ENCODE measurements at places on chromosomes 1 and 21.

DNA sequence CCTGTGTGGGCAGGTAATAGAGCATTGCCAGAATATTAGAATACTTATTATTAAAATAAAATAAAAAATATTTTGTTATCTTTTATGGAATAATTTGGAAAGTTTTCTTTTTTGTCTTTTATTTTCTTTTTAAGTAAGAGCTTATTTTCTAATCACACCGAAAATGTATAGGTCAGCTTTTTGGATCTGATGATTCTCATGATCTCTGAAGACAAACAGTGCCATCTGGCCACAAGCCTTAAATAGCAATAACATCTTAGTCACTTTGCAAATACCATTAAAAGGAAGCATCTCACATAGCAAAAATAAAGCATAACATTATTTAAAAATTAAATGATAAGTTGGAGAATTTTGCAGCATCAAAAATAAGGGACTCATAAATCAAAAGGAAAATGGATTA lies 213.8 kb downstream of the PLA2G4A start:
- no peak for DNase-seq

GRCh38 chr1:70072231-70072751 lies 133.1 kb downstream of the LRRC40 start:
- DNase-seq, result no peak

DNA sequence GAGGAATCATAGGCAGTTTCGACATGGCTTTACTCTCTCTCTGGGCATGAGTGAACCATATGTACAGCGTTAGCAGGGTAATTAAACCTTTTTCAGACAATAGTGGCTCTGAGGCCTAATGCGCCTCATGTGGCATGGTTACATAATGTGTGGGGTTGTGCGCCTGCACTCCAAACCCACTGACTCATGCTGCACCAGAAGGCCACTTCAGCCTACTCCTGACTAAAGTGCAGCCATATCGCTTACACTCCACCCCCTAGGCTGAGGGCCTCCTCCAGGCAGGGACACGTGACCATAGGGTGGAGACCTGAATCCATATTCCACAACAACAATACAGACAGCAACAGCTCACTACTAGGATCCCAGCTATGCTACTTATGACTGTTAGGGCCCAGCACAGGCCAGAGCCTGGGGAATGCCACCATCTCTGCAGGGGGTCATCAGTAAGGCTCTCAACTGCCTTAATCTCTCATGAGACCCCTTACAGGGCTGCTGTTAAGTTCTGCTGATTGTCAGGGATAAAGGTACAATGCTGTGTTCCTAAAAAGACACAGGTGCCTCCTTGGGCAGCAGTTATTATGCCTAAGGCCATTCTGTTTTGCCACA lies 13.4 kb upstream of the ODF2L start:
- no peak for DNase-seq

GRCh38 chr1:89863165-89863830 lies 42.5 kb downstream of the LRRC8D start:
- DNase-seq, result no peak

DNA sequence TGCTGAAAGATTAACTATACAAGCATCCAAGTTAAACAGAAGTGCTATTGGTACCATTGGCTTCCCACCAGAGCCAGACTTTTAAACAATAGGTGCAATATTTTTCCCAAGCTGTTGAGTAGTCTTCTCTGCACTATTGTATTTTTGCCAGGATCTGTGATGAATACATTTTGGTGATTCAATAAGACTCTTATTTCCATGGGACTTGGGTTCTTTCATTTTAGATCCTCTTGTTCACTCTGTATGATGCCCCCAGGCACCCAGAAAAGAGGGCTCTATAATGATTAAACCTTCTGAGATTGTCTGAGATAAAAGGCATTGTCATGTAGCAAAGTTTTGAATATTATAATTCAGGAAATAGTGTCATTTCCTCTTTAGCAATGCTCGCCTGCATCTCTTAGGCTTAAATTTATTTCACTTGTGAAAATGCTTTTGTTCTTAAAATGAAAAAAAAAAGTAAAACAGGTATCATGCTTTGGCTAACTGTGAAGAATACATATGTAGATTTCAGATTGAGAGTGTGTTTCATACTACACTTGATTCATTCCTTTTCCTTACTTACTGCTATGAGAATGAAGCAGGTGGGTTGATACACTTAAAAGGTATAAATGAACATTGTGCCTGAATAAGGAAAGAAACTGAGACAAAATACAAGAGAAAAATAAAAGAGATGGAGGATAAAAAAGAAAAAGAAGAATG lies 275.0 kb downstream of the HMCN1 start:
- no peak for DNase-seq

DNA sequence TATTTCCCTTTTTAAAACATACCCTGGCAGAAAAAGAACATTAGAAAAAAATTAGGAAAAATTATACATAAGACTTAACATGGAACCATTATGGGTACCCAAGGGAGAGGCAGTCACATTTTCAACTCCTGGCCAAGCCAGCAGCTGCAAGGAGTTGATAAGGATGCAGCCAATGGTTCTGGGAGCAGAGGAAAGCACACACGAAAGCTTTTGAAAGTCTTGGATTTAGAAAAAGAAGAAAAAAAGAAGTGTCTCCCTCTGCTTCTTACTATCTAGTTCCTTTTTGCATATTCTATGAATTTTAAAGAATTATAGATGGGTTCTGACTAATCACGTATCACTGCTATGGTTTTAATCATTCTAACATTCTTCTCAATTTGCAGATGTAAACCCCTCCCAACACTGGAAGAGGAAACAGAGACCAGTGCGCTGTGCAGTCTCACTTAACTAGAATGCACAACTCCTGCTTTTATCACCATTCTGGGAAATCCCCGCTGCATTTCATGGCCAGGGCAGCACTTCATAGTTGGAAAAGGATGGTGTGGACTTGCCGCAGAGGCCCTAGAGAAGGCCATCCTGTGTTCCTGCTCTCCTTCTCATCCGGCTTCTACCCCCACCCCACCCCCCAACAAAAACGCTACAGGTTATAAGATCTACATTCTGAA lies 2.7 kb upstream of the CD58 start:
- DNase-seq, result no peak

- DNase-seq, result no peak
Measured at GRCh38 chr1:167373398-167373797, 144.9 kb downstream of the CD247 start.

DNA sequence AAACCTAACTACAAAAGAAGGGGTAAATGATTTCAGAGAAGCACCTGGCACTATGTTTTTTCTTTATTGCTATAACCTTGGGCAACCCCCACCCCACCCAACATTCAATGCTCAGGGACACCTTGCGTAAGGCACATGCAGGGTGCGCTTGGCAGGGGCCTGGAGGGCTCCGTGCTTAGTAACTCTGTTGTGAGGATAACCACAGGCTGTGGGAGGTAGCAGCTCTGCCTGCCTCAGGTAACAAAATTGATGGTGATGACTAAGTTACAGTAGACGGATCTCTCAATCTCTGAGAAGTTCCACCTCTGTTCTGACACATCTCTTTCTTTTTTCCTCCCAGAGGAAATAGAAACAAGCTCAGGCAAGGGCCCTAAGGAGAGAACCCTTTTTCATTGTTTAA lies 8.7 kb upstream of the CCN1 start:
- DNase-seq, result no peak

GRCh38 chr1:119815361-119815760 lies 4.1 kb upstream of the REG4 start:
- DNase-seq, result no peak

GRCh38 chr21:29372063-29372802 lies 73.5 kb downstream of the BACH1 start:
- DNase-seq, result peak; percentile 56

GRCh38 chr1:160437432-160438316 lies 37.3 kb downstream of the VANGL2 start:
- no peak for DNase-seq

GRCh38 chr1:161196521-161197451 lies 2.1 kb downstream of the ADAMTS4 start:
- DNase-seq, result no peak

- DNase-seq, result no peak
Measured at GRCh38 chr1:29523576-29523975, 287.3 kb downstream of the PTPRU start.

- DNase-seq, result no peak
Measured at GRCh38 chr1:118927427-118928187, 60.5 kb downstream of the TBX15 start.

DNA sequence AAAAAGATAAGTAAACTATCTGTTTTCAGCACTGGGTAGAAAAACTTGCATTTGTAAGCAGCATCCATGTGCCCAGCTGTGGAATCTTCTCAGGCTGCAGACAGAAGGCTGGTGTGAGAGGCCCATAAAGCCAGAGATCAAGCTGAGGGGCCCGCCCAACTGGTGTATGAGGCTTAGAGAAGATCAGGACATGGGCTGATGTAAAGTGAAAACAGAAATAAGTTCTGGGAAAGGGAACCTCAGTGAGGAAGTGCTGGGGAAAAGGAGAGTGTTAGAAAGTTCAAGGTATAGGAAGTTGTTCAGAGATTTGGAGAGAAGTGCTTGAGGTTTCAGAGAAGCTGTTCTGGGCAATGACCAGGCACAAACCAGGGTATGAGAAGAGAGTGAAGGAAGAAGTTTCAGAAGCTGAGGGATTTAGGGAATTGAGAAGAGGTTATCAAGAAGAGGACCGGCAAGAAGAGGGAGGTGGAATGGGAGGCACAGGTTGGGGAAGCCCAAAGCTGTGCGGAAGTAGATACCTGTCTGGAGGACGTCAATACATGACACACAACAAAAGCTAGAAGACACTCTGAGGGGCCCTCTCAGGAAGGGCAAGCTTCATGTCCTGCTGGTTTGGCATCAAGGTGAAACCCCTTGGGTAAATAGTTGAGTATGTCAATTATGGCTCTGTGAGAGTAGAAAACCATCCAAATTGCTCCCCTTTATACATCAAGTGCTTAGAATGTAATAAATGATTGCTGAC lies 2.7 kb upstream of the CD5L start:
- DNase-seq, result no peak

DNA sequence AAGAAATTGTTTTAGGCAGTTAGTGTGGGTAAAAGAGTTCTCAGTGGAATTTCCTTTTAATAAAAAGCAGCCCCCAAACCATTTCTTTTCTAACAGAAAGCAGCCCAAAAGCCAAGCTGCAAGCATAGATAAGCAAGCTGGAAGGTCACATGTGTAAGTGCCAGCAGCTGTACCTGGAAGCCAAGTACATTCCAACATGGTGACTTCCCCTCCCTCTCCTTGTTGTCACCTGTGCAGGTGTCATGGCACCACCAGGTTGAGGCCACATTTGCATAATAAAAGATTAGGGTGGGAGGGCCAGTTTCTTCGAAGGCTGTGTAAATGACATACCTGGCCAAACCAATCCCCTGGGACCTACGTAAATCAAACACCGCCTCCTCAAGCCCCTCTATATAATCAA lies 240.3 kb upstream of the RAB4A start:
- no peak for DNase-seq

- no peak for DNase-seq
Measured at GRCh38 chr1:228163007-228163753, 2.4 kb upstream of the IBA57 start.

DNA sequence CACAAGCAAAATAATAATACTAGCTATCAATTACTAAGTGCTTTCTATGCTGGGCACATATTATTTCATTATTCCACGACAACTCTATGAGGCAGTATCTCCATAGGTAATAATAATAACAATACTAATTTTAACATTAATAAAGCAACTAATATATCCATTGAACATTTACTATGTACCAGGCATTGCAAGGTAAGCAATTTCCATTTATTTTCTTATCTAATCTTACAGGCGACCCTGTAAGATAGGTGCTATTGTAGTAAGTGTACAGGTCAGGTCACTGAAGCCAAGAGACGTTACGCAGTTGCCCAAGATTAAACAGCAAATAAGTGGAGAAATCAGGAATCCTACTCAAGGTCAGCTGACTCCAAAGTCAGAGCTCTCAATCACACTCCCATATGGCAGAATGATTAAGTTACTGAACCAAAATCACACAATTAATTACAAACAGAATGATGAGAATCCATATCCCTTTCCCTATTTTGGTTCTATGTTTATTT lies 198.4 kb downstream of the SLC45A1 start:
- no peak for DNase-seq

DNA sequence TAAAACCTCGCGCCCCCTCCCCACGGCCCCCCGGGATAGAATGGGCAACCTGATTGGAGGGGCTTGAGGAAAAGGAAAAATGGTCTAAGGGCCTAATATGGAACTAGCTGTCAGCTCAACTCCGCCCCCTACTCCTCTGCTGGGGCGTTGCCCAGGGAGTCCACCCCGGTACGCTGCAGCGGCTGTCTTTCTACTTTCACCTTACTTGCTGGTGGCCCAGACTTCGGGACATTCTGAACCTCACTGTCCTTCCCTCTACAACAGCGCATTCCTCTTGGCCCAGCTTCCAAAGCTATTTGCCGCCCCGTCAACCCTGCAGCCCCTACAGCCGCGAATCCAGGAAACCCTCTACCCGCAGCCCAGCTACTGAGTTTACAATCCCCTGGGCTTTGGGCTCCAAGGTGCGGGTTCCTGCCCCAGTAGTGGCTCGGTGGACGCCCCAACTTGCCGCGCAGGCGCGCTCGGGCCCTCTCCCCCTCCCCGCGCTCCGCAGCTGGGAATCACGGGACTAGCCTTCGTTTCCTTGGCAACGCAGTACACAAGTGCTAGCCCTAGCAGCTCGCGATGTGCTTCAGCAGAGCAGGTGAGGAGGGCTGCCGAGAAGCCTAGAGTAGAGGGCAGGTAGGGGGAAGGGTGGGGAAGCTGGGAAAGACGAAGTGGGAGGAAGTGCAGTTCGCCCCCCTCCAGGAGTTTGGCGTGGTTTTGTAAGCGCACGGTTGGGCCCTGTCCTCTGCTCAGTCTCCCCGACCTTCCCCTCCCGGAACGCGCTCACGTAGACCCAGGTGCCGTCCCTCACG lies 55.6 kb downstream of the CHIA start:
- peak; percentile 77 for DNase-seq

- DNase-seq, result no peak
Measured at GRCh38 chr1:98292994-98293393, 368.5 kb upstream of the SNX7 start.

- DNase-seq, result no peak
Measured at GRCh38 chr1:85615586-85616363, 35.2 kb downstream of the CCN1 start.

- DNase-seq, result no peak
Measured at GRCh38 chr1:209363112-209363511, 220.4 kb upstream of the CAMK1G start.

DNA sequence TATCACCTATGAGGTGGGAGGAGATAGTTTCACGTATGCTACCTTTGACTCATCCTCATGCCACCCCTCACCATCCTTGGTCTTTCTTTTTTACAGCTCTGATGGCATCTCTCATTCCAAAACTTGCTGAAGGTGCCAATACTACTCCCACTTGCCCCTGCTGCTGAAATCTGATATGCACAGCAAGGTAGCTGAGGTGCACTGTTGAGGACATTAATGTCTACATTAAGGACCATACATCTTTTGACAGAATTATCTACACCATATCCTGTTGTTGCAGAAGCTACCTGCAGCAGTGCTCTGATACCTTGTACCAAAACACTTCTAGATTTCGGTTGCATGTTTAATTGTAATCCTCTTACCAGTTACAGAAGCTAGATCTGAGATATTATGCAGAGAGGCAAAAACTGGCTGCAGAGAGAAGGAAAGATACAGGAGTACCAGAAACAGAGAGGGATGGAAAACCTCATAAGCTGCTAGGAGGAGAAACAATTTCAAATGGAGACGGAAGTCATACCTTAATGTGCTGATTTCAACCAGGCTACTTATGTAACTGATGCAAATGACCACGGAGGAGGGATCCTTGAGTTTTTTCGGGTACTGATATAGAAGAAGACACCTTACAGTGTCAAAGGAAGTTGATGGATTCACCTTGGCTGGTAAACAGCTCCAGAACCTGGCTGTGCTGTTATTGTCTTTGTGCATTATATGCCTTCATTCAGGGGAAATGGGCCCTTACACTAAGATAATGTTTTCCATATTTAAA lies 19.3 kb upstream of the PTPRC start:
- DNase-seq, result no peak

- DNase-seq, result no peak
Measured at GRCh38 chr1:31434101-31434871, 21.3 kb downstream of the SERINC2 start.

Data from activated T-cell treated with anti-CD3 and anti-CD28 coated beads for 24 hours (primary cell).